Thymus (tissue), 14 donors: ENCODE measurements at places on chromosomes 12 and 14. TPM values are rescaled to one million over a fixed set of nuclear protein-coding genes. Genes with fewer than 3 reads are reported as not detected.

HIP1R gene
- 49.0 TPM for polyA plus RNA-seq

GLIPR1L2 gene
- 2.1 TPM for polyA plus RNA-seq

IFNG gene
- 1.9 TPM for polyA plus RNA-seq

SIRT4 gene
- polyA plus RNA-seq, result 2.8 TPM

ARMH4 gene
- 0.82 TPM for polyA plus RNA-seq

BMP4 gene
- polyA plus RNA-seq, result 4.0 TPM

TMPRSS12 gene
- not detected for polyA plus RNA-seq

RNASE1 gene
- 491 TPM for polyA plus RNA-seq

DLK1 gene
- 6.9 TPM for polyA plus RNA-seq

KLHL33 gene
- polyA plus RNA-seq, result 0.64 TPM

CABP1 gene
- polyA plus RNA-seq, result 1.0 TPM
